ENCODE measurements at places on chromosomes 6 and 20. TPM values are rescaled to one million over a fixed set of nuclear protein-coding genes. Genes with fewer than 3 reads are reported as not detected.

Gene KCNB1
- total RNA-seq: under 0.01 TPM

Gene EDN3
- not detected for total RNA-seq

Gene HAO1
- total RNA-seq: not detected

Gene RIPPLY2
- total RNA-seq: not detected

Gene OR2H2
- not detected for total RNA-seq

Gene LST1
- total RNA-seq: not detected

Gene RIMS4
- not detected for total RNA-seq

Gene GINS1
- total RNA-seq: 29.3 TPM

Gene KHDC1L
- not detected for total RNA-seq

Gene NKX2-4
- not detected for total RNA-seq

Gene EEF1A2
- total RNA-seq: 0.38 TPM

Gene TRIM15
- not detected for total RNA-seq

All from regular cardiac myocyte (primary cell).